ENCODE measurements at places on chromosomes 12 and 14.

DNA sequence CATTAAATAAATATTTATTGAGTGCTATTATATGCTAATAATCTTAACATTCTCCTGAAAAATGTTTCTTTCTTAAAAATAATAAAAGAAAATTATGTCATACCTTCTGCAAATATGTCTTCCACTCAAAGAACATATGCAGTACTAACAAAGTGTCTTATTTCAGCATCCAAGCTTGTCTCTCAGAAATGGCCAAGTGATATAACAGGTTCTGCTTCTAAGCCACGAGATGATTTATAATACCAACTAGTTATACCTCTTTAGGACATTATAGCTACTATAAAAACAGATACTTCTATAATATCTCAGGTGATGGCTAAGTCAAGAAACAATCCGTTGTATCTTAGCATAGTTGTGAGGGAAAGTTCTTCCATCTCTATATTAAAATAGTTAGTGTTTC, 128.1 kb upstream of the ARID2 start:
- DNase-seq: no peak

- DNase-seq: no peak
These were observed 9.3 kb downstream of the GRIP1 start for GRCh38 chr12:66669541-66669940.

- DNase-seq: no peak
These were observed 114.2 kb downstream of the DPF3 start for GRCh38 chr14:72779679-72780078.

DNA sequence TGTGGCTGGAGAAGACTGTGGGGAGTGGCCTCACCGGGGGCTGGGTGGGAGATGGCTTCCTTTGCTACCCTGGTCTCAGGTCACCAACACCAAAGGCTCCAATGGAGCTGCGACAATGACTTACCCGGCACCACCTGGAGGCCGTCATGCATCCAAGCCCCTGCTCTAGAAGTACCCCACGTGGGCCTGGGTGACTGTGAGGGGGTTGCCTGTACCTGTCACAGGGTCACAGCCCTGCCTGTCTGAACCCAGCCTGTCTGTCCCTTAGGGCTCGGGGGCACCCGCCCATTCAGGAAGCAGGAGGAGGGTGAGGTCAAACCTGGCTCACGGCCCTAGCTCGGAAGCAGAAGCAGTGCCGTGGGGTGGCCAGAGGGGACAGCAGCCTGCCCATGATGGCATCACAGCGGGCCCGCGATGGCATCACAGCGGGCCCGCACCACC, 18.9 kb downstream of the ABCB9 start:
- peak; percentile 58 for DNase-seq

DNA sequence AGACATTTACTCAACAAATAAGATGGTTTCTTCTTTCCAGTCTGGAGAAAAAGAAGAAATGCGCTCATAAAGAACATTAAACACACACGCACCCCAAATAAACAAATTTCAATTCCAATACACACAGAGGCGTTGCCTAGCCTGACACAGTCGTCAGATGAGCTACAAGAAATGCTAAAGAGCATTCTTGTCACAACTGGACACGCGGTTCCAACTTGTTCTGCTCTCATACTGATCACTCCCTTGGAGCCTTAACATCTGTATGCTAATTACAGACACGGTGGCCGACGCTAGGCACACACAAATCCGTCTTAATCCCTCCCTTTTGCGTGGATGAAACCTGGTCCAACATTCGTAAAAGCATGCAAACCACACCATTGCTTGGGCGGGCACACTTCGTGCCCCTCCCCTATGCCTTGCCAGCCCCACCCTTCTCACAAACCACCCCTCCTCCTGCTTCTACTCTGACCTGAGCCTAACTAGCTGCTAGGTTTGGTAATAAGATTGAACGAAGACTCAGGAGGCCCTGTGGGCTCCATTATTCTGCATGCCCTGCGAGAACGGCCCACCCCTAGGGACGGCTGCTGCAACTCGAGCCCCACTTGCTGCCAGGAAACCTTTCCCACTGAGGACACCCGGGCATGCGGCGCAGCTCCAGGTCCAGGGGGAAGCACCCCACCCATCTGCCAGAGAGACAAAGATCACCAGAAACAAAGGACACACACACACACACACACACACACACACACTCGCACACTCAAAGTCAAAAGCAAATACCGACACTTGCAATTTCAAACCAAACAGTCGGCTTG, 1.2 kb downstream of the KCNK10 start:
- no peak for DNase-seq

Data from CD4-positive, alpha-beta T cell treated with Interleukin-15 for 1 hour (primary cell).